ENCODE measurements at places on chromosomes 7 and 10. TPM values are rescaled to one million over a fixed set of nuclear protein-coding genes. Genes with fewer than 3 reads are reported as not detected.

Gene PAPOLB
- total RNA-seq, result under 0.01 TPM

Gene COL1A2
- total RNA-seq, result 1,211 TPM

Gene SUPV3L1
- 24.4 TPM for total RNA-seq

Gene ZNF804B
- total RNA-seq, result not detected

Gene PNLIPRP3
- not detected for total RNA-seq

Gene MYH16
- total RNA-seq, result 0.18 TPM

Gene GPR26
- not detected for total RNA-seq

Gene NEUROG3
- not detected for total RNA-seq

Gene VAX1
- not detected for total RNA-seq

Gene PON1
- total RNA-seq, result not detected

Gene OR2A1
- total RNA-seq, result not detected

Gene TLX1
- not detected for total RNA-seq

Gene MLXIPL
- total RNA-seq, result not detected

Gene TUBB8
- total RNA-seq, result not detected

Gene IGF2BP3
- 94.2 TPM for total RNA-seq

Gene AIFM2
- total RNA-seq, result 2.0 TPM

Gene PAPSS2
- 58.6 TPM for total RNA-seq

Gene PTF1A
- total RNA-seq, result not detected

- DNase-seq, result no peak
Observed at GRCh38 chr7:67571026-67571545, 574.5 kb downstream of the TYW1 start.

- DNase-seq, result no peak
Observed at GRCh38 chr7:47588704-47589225, 6.9 kb upstream of the TNS3 start.

DNA sequence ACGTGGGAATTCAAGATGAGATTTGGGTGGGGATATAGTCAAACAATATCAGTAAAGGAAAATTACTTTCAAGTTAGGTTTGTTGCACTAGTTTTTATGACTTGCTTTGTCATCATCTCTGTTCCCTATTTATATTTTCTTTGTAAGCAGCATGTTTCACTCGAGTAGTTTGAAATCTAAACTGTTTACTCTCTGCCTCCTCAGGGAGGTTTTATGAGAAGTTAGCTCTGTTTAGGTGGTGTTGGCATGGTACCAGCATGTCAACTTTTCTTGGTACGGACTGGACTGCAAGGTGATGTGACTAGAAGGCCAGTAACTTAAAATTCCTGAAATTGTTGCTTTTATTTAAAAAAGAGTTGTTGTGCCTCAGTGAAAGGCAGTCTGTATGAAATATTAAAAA is 59.2 kb upstream of the MTPN start:
- DNase-seq, result no peak

DNA sequence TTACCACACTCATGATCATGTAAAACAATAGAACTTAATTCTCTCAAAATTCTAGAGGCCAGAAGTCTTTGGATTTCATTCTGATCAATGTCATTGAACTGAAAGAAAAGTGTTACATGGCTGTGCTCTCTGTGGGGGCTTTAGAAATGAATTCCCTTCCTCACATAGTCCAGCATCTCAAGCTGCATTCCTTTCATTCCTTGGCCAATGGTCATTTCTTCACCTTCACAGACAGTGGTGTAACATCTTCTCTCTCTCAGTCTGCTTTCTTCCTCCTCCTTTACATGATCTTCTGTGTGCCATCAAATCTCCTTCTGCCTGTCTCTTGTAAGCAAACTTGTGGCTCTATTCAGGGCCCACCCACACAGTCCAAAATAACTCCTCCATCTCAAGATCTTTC is 735.3 kb downstream of the SUGCT start:
- peak; percentile 12 for DNase-seq

GRCh38 chr7:6379886-6380285 is 67.9 kb downstream of the DAGLB start:
- no peak for DNase-seq

- no peak for DNase-seq
Observed at GRCh38 chr10:131224106-131224505, 87.4 kb downstream of the TCERG1L start.

GRCh38 chr10:32346551-32347362 is at the start of gene EPC1:
Gene EPC1 (minus strand): TSS chr10:32347158. CDS start chr10:32346915, 243 bp downstream.
- DNase-seq, result peak; percentile 86

GRCh38 chr7:14115701-14116100 is 126.2 kb upstream of the ETV1 start:
- no peak for DNase-seq

- no peak for DNase-seq
Observed at GRCh38 chr10:120729547-120729946, 121.6 kb upstream of the WDR11 start.

DNA sequence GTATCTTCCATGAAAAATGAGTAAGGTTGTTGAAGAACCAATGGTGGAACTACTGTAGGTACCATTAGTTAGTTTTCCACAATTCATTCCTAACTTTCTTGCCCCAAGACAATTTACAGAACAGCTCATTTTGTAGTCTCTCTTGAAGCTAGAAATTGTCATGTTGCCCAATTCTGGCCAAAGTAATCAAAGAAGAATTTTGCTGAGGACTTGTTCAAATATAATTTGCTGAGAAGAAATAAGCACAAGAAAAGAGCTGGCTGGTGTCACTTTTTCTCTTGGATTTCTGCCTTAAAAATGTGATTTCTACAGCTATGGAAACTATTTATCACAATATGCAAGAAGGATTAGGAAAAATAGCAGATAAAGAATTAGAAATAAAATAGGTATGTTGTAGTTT is 199.2 kb upstream of the SEMA3A start:
- peak; percentile 63 for DNase-seq

GRCh38 chr7:100568896-100569844 is 4.5 kb downstream of the SAP25 start:
- no peak for DNase-seq

DNA sequence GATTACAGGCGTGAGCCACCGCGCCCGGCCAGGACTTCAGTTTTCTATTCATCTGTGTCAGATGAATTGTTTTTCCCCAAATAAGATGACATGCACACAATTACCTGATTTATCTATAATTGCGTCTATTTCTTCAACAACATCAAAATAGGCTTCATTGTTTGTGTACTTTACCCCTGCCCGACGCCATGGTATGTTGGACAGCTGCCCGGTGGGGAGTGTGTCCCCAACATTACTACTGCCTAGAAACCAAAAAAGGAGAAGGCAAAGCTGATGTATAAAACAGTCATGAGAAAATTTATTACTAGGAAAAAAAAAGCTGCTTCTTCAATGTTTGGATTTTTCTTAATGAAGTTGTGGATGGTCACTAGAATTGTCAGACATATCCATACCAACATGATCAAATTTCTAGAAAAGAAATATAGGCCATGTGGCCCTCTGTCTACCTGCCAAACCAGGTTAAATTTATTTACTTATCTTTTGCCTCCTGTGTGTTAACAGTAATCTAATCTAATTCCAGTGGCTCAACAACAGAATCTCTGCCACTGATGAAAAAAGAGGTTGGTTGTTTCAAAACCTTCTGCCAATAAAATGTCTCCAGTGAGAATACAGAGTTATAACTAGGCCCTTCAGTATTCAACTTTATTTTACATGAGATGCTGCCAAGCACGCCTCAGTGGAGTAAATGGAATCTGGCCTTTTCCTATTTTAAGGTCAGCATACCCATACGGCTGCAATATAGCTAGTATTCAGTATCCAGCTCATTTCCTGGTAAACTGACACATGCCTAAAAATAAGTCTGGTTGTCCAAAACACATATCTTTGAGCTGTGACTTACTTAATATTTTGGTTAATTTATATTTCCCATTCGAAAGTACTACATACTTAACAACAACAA is 16.5 kb downstream of the AP3M1 start:
- no peak for DNase-seq

GRCh38 chr10:60312818-60313588 is 76.7 kb downstream of the ANK3 start:
- DNase-seq, result peak; percentile 82

- no peak for DNase-seq
Observed at GRCh38 chr7:88795553-88795952, at the start of gene TEX47. Gene TEX47 (minus strand): TSS chr7:88795737. CDS start chr7:88794942, 795 bp downstream.

GRCh38 chr10:101305320-101306241 is 48.4 kb upstream of the BTRC start:
- no peak for DNase-seq

DNA sequence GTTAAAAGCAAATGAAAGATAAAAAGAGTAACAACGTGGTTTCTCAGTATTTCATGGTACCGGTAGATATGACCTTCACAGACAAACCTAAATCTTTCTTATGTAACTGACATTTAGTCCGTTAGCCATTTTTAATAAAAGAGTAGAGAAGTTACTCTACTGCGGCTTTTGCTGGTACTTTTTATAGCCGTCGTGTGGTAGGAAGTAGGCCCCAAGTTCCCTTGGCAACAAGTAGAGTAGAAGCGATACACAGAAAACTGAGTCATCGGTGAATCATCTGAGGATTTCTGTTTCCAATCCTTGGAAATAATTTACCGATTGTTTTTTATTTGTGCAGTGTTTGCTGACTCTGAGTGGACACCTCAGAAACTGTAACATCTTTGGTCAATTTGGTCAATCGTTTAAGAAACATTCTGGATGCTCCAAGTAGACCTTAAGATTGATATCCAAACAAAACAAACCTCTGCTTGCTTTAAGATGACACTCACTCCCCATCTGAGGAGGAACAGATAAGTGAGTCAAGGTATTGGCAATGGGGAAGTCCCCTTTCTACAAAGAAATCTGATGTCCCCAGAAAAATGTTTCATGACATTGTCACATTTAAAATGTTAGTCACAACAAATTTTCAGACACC is 63.9 kb upstream of the AHR start:
- peak; percentile 95 for DNase-seq

- peak; percentile 82 for DNase-seq
Observed at GRCh38 chr10:91672021-91672608, 39.2 kb upstream of the PPP1R3C start.

DNA sequence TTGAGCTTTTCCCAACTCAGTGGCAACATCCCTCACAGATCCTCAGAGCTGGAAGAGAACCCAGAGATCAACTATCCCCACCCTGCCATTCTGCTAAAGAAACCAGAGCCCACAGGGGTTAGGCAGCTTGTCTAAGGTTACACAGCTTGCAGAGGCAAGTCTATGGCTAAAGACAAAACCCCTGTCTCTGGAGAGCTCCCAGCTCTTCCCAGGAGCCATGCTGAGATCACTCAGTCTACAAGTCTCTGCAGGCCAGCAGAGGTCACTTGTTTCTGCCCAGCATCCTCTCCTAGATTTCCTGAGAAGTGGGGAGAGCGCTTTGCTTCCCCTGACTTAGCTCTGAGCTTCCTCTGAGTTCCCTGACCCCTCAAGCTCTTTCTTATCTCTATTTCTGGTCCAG is 28.5 kb upstream of the LOXL4 start:
- peak; percentile 39 for DNase-seq

- no peak for DNase-seq
Observed at GRCh38 chr10:117552156-117552631, 9.6 kb downstream of the EMX2 start.

GRCh38 chr7:121697731-121698316 is 175.1 kb upstream of the PTPRZ1 start:
- no peak for DNase-seq

DNA sequence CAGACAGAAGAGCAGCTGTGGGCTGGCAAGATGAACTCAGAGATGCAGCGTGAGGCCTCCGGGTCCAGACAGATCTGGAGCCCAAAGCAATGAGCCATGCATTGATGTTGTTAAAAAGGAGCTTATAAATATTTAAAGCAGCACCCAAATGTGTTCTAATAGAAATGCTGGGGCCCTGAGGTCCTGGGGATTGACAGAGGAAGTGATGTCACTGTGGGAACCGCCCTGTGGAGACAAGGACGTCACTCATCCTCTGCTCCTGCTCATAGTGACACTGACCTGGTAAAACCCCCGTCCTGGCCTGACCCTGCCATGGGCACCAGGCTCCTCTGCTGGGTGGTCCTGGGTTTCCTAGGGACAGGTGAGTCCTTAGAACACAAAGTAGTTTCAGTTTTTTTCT is 197.0 kb upstream of the PRSS58 start:
- no peak for DNase-seq

DNA sequence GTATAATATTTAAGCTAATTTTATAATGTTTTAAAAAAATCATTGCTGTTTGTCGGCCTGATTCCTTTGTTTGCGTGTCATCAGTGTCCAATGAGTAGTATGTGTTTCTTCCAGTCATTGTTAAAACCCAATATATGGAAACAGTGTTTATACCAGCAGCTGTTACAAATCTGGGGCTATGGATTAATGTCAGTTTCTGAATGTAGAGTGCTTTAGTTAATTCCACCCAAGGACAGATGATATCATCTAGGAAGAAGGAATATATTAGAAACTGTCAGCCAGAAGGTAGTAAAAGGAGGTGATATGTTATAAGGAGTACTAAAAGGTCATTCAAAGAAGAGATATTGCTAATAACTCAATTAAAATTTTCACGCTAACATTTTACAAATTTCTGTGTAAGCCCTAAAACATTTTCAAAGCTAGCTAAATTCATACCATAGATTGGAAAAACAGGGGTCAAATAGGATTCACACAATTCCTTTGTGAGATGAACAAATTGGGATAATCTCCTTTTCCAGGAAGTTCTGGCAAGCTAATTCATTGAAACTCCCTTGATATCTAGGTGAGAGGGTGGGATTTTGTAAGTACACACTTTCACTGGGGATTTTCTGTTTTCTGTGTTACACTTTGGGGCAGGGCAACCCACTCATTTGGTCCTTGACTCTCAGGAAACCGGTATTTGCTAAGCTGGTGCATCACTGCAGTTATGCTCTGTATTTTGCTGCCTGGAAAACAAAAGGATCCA is 448.8 kb downstream of the LRMDA start:
- DNase-seq, result no peak

DNA sequence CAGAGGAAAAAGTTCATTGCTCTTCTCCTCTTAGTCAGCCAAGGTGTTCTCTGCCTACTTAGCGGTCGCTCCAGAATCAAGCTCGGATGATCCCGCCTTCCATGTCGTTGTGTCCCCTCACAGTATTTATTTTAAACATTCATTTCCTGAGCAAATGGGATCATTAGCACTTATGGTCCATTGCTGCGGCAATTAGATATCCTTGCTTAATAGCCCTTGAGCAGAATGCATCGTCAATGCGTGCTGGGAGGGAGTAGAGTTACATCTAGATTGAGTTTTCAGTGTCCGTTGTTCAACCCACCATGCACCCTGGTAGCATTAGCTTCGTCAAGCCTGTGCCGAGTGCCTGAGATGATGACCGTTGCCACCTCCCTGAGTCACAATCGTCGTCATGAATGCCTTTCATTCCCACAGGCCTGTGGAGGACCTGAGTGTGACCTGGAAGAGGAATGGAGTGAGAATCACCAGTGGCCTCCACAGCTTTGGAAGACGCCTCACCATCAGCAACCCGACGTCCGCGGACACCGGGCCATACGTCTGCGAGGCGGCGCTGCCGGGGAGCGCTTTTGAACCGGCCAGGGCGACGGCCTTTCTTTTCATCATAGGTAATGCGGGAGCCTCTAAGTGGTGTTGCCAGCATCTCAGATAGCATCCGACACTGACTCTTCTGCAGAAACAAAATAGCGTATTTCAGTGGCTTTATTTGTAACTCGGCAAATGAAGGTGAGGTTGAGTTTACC is 650.4 kb downstream of the SDK1 start:
- no peak for DNase-seq

- DNase-seq, result no peak
Observed at GRCh38 chr10:19824381-19825342, 8.4 kb downstream of the PLXDC2 start.

- peak; percentile 94 for DNase-seq
Observed at GRCh38 chr7:25025218-25025671, 45.3 kb upstream of the OSBPL3 start.
